ENCODE measurements at places on chromosomes 11 and 22.

DNA sequence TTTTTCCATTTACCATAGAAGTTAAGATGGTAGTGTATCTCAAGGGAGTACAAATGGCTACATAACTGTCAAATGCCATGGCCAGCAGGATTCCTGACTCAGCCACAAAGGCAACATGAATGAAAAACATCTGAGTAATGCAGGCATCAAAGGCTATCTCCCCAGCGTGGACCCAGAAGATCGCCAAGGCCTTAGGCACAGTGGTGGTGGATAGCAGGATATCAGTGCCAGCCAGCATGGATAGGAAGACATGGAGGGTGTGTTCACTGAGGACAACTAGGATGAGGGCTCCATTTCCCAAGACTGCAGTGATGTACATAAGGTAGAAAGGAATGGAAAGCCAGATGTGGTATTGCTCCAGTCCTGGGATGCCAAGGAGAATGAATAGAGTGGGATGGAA, 18.0 kb downstream of the OR52B2 start:
- DNase-seq: no peak

- DNase-seq: no peak
Measured at GRCh38 chr11:118636569-118637290, 29.3 kb downstream of the PHLDB1 start.

- DNase-seq: peak; percentile 14
Measured at GRCh38 chr11:112004389-112004788, 20.8 kb upstream of the DLAT start.

- no peak for DNase-seq
Measured at GRCh38 chr11:34154059-34154875, 48.8 kb downstream of the NAT10 start.

DNA sequence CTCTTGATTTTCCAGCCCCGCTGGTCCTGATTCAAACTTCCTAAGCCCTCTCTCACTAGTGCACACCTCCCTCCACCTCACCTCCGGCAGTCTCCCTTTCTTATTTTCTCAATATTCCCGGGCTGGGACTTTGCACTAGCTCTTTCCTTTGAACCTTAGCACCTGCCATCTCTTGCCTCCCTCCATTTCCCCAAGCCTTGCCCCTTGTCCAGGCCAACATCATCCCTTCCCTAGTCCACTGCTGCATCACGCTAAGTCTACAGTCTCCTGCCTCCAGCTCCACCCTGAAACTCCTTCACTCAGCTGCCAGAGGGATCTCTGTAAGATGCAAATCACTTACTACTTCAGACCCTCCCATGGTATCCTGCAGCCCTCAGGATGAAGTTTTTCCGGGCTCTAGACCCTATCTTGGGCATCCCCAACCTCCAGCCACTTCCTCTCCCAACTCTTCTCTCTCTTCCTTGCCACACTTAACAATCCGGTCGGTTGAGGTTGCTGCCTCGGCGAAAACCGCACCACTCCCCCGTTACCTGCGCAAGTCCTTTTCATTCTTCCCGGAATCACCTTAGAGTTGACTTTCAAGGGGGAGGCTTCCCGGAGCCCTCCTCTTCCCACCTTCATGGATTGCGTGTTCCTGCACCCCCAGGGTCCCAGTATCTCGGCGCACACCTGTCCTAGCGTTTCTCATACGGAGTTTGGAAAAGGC, 42.7 kb downstream of the NECTIN1 start:
- DNase-seq: no peak

All from CD4-positive, alpha-beta T cell treated with Interleukin-12 subunit alpha and Interleukin-12 subunit beta, for 1 hour (primary cell).